SJSA1 (cell line): ENCODE measurements at places on chromosomes 3 and 15. TPM values are rescaled to one million over a fixed set of nuclear protein-coding genes. Genes with fewer than 3 reads are reported as not detected.

Gene FRMD4B
- 1.3 and 13.7 TPM in 2 replicates for total RNA-seq

Gene SEMA3F
- total RNA-seq: 0.58 and 1.9 TPM in 2 replicates

Gene PCLAF
- 116 and 125 TPM in 2 replicates for total RNA-seq

Gene ABHD14A
- 2.3 and 13.2 TPM in 2 replicates for total RNA-seq

Gene GYG1
- total RNA-seq: 14.1 and 16.7 TPM in 2 replicates

- no peak for DNase-seq
Measured at GRCh38 chr3:43096761-43097160, 9.1 kb downstream of the POMGNT2 start.

GRCh38 chr15:35998663-35999602 is 453.0 kb upstream of the DPH6 start:
- DNase-seq: no peak

DNA sequence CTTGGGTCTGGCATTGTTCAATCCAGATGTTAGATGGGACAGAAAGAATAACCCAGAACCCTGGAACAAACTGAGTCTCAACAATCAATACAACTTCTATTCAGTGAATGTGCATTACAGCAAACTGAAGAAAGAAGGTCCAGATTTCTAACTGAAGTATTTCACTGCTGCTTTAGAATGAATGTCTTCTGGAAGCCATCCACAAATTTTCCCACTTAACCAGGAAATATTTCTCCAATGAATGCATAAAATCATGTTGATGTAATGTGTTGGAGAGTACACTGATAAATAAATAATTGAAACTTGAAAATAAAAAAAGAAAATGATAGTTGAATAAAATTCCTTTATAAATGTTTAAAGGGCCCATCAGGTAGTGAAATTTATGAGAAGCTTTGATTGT is 658.6 kb downstream of the ZBBX start:
- no peak for DNase-seq

- DNase-seq: no peak
Measured at GRCh38 chr3:194730365-194730764, 44.7 kb downstream of the FAM43A start.

DNA sequence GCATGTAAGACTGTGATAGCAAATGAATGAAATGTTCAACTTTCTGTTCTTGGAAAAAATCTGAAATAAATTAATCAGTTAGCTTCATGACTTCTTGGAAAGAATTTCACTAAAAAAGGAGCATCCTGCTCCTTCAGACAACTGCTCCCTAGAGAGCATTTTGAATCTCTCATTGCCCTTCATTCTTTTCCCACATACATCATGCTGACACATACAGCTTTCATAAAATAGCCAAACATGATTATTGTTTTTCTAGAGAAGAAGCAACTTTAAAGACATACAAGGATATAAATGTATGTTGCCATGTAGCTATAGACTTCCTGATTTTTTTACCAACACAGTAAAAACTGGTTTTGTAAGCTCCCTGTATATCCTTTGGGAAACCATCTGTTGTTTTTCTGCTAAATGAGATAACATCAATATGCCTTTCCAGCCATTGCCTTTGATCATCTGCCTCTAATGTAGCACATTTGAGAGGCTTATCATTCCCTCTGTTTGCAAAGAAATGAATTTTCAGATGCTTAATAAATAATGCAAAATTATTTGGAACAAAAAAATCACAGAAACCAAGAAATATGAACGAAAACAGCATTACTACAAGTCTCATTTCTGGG is 248.2 kb upstream of the GPR149 start:
- DNase-seq: no peak

DNA sequence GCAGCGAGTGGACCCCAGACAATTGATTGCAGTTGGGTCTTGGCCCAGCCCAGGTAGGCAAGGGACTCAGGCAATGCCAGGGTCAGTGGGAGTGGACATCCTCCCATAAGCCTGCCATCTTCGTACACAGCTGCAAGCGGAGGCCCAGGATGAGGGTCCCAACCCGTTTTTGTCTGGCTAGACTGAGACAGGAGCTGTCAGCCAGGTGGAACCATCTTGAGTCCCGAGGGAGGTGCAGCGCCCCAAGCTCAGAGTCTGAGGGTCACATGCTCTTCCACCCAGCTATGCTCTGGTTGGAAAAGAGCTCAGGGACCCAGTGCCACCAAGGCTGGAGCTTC is 22.6 kb upstream of the IP6K2 start:
- no peak for DNase-seq

DNA sequence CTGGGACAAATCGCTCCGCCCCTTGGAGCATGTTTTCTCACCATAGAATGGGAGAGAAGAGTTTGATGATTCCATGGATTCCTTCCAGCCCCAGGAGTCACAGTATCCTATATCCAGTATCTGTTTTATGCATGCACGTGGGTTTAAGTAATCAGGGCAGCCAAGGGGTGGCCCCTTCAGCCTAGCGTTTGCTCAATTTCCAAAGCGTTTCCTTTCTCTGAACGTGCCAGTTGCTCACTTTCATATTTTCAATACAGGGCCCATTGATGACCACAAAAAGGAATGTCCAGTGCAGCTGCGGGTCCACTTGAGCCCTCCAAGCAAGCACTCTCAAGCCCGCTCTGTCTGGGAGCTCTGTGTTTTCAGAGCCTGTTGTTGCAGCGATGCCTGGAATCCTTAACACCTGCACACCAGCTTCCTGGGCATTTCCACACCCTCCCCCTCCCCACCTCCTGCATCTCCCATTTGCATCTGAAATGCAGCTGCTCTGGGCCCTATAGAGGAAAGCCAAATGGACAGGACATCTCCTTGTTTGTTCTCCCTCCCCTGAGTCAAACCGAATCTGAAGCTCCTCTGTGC is 164.3 kb upstream of the LPP start:
- no peak for DNase-seq

GRCh38 chr3:87410110-87410509 is 133.7 kb upstream of the POU1F1 start:
- DNase-seq: no peak

DNA sequence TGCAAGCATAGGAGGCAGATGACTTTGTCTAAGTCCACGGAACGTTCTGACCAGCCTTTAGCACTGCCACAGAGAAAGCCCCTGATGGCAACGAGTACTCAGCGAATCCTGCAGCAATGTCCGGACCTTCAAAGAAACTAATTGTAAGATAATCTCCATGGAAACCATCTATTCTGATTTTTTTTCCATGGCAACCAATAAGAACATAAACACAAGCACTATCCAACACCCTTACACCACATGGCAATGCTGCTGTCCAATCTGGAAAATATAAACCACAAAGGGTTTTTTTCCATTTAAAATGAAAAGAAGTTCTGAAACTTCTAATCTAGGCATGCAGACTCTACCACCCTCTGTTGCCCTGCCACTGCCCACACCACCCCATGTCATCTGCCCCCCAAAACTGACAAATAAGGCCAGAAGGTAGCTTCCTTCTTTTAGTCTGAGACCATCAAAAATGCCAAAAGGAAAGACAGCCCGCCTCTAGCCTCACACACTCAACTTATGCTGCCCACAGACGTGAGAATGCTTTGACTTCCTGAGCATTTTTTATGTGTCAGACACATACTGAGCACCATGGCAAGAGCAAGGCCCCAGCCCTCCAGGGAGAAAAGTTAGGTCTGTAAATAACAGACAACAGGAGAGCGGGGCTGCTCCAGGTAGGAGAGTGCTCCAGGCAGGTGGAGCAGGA is 44.5 kb downstream of the POC1A start:
- DNase-seq: no peak

DNA sequence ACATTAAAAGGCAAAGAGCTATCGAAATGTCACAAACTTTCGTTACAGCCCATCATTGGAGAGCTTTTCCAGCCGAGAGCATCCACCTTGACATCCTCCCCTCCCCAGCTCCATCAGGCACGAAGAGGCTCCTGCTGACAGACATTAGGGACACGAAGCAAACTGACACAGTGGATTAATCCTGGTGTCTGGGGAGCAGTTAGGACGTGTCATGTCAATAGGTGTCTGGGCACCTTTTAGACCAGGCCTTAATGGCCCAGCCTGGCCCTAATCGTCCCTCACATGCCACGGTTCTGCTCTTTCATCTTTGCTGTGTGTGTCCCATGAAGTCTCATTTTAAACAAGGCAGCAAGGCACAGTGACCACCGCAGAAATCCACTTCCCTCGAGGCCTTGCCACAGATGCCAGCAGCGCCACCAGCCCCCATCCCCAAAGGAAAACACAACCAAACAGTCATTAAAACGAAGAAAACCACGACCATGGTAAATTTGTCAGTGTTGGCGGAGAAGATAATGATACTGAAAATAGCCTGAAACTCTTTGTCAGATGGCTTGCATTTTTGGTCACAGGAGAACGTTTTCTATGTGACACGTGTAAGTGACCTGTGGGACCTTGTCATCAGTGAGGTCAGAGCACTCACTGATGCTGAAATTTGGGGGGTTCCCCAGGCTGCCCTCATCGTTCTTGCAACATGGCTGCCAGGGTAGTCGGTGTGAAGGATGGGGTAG is 16.3 kb upstream of the PCSK6 start:
- DNase-seq: no peak

DNA sequence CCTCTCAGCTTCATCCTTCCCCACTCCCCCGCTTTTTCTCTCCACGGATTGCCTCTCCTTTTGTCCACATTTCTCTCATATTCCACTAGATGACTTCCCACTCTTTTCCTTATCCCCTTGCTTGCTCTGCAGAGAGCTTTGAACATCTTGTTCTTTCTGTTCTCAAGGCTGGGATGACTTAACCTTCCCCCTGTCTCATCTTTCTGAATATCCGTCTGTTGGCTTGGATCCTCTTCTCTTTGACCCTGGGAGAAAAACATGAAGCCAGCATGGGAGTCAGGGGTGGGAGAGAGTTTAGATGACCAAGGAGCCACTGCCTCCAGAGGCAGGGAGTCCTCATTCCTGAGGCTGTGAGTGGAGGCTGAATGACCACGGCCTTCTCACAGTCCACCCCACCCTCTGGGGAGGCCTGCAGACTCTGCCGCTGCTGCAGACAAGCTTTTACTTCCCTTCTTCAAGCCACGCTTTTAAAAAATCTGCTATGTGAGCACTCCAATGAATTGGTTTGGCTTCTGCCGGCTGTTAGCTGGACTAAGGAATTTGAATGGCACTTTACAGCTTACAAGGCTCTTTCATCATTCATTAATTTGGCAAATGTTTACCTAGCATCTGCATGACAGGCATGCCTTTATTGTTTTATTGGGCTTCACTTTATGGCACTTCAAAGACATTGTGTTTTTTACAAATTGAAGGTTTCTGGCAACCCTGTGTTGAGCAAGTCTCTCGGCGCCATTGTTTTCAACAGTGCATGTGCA is 111.6 kb upstream of the SLC6A6 start:
- DNase-seq: peak; percentile 28

DNA sequence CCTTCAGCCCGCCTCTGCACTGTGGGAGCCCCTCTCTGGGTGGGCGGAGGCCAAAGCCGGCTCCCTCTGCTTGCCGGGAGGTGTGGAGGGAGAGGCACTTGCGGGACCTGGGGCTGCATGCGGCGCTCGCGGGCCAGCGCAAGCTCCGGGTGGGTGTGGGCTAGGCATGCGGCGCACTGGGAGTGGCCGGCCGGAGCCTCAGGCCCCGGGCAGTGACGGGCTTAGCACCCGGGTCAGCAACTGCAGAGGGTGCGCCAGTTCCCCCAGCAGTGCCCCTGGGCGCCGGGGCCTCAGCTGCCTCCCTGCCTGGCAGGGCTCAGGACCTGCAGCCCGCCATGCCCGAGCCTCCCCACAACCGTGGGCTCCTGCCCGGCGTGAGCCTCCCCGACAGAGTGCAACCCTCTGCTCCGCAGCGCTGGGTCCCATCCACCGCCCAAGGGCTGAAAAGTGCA is 98.9 kb upstream of the POU1F1 start:
- no peak for DNase-seq

DNA sequence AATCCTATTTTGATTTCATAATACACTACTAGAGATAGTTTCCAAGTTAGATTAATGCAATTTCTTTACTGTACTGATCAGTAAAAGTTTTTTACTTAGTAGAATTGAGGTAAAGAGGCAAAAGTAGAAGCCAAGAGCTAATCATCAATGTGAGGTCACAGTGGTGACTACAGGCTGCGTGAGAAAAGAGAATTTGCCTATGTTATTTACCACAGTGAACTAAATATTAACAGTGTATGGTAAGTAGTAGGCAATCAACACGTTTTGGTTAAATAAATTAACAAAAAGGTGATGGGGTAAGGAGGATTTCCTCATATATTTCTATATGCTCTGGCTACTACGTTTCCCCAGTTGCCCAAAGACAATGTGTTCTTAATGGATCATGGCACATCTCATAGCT is 202.2 kb upstream of the CMC1 start:
- no peak for DNase-seq
